ENCODE measurements at places on chromosomes 7 and 10.

DNA sequence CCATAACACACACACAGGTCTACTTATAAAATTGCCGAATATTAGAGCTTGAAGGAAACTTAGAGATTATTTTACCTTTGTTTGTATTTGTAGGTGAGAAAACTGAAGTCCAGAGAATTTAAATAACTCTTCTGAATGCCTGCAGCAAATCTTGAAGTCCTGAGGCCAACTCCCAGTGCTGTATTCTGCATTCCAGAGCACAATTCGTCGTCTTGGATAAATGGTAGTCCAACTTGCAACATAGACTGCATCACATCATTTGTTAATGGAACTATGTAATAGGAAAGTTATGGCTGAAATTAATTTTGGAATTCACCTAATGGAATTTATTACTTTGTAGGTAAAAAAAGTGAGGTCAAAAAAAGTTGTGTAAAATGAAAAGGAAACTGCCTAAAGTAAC, 37.3 kb upstream of the SEMA3D start:
- no peak for DNase-seq

GRCh38 chr7:109545686-109546085, 976.0 kb downstream of the DNAJB9 start:
- no peak for DNase-seq

- peak; percentile 40 for DNase-seq
These were observed 37.5 kb downstream of the PWWP2B start for GRCh38 chr10:132434405-132435005.

- no peak for DNase-seq
These were observed 810.1 kb upstream of the CELF2 start for GRCh38 chr10:10207538-10207937.

DNA sequence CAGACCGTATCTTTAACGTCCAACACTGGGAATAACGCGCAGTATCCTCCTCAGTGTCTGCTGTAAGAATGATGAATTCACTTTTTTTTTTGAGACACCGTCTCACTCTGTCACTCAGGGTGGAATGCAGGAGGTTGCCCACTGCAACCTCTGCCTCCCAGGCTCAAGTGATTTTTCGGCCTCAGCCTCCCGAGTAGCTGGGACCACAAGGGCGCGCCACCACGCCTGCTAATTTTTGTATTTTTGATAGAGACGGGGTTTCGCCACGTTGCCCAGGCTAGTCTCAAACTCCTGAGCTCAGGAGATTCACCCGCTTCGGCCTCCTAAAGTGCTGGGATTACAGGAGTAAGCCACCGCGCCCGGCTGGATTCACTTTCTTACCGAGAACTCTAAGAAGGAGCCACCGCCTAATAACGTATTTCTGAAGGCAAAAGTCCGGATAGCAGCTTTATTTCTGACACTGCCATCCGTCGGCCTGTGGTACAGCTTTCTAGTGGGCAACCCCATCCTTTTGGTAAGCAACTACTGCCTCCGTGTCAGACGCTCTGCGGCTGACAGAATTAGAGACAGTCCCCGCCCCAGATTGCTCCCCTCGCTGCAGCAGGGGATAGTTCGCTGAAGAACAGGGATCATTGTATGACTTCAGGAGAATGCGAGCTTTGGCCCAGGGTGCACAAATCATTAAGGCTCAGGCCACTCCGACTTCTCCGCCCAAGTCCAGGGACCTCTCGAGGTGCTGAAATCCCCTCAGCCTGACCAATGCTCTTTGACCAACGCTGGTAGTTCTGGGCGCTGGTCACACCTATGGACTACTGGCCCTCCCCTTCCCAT, 662 bp downstream of the POLR3A start:
- no peak for DNase-seq

DNA sequence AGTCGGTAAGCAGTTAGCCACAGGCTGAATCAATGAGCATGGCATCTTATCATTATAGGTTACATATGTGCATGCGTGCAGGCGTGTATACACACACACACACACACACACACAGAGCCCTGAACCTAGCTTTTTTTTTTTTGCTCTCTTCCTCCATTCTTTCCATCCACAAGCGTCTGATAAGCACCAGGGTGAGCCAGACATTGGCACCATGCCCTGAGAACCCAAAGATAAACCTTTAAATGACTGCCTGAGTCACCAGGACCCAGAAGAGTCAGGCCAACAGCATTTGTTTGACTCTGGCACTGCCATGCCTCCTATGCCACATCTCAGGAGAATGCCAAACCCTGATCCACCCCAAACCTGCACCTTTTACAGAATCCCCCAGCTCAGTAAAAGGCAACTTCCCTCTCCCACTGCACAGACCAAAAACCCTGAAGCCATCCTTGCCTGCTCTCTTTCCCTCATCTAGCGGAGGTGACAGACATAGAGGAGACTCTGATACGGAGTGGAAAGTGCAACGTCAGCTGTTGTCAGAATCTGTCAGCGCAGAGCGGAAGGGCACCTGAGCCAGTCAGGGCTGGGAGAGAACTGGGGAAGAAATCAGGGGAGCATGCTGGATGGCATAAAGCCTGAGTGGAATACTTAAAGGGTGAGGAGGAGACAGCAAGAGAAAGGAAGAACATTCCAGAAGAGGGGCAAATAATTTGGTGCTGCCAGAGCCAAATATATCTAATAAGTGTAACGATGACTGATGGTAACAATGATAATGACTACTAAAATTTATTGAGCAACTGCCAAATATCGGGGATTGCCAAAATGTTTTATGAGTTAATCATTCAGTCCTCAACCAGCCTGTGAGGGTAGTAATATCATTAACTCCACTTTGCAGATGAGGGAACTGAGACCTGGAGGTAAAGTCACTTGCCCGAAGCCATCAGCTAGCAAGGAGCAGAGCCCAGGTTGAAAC, 3.2 kb downstream of the PARP12 start:
- peak; percentile 58 for DNase-seq

GRCh38 chr10:1217661-1218060, 161.5 kb downstream of the WDR37 start:
- no peak for DNase-seq

- DNase-seq = no peak
These were observed 231.6 kb downstream of the VTI1A start for GRCh38 chr10:112678581-112678980.

DNA sequence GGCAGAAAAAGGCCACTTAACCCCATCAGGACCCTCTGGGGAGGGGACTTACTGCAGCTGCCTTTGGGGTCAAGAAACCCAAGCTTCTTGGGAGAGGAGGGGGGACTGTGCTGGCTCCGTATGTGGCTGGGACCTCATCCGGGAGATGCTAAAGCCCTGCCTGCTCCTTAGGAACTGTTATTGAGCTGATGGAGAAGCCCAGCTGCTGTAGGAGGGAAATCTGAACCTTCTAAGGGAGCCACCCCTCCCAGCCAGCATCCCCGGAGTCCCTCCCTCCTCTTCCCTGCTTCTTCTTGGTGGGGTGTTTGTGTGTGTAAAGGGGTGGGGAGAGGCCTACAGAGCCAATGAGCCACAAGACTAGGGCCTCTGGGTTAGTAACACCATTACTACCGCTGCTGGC, 8.2 kb downstream of the KCNIP2 start:
- DNase-seq = no peak

DNA sequence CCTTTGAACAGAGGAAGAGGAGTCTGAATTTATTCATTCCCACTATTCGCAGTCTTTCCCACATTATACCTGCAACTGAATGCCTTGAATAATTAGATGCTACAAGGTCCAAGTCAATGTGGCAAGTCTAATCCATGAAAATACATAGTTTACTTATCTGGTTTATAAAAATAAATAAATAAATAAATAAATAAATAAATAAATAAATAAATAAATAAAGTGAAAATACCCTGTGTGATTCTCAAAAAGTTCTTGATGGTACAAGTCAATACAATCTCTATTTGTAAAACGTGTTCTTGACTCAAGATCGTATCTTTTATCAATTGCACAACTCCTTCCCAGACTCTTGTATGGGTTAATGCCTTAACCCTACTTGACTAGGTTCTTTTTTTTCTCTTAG, 417.7 kb downstream of the ZWINT start:
- no peak for DNase-seq

GRCh38 chr10:59709395-59710125, at the start of gene SLC16A9:
Gene SLC16A9, minus strand, starts transcription at chr10:59709850. Its CDS starts 25,559 bp downstream, at chr10:59684291.
- no peak for DNase-seq

DNA sequence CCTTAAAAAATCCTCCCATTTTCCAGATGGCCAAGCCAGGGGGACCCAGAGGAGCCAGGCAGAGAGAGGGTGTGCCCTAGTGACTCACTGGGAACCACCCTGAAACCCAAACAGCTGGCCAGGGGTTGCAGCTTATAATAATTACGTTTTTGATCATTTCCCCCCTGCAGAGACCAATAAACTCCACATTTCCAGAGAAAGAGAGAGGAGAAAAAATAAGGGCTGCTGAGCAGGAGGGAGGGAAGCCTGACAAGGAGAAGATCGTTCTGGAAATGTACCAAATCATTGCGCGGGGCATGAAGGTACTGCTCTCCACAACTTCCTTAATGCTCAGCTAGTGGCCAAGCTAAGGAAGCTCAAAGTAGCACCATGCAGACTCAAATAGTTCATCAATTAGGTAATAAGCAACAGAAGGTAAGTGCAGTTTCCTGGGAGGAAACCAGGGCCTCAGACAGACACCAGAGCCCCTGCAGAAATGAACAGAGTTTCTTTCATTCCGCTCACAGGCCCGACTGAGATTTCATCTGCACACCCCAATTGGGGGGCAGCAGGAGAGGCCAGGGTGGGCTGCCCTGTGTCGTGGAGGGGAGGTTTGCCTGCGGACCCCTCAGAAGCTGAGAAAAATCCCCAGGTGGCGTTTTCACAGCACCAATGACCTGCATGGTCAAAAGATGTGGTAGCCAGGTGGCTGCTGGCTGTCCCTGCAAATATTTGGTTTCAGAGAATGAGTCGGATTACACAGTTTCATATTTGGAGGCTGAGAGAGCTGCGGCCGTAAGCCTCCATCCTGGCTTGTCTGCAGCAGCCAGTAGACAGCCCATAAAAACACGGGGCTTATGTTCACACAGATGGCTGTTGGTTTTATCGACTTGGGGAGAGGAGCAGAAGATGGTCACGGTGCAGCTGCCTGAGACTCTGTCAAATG, 153.2 kb upstream of the LYZL2 start:
- DNase-seq = no peak

DNA sequence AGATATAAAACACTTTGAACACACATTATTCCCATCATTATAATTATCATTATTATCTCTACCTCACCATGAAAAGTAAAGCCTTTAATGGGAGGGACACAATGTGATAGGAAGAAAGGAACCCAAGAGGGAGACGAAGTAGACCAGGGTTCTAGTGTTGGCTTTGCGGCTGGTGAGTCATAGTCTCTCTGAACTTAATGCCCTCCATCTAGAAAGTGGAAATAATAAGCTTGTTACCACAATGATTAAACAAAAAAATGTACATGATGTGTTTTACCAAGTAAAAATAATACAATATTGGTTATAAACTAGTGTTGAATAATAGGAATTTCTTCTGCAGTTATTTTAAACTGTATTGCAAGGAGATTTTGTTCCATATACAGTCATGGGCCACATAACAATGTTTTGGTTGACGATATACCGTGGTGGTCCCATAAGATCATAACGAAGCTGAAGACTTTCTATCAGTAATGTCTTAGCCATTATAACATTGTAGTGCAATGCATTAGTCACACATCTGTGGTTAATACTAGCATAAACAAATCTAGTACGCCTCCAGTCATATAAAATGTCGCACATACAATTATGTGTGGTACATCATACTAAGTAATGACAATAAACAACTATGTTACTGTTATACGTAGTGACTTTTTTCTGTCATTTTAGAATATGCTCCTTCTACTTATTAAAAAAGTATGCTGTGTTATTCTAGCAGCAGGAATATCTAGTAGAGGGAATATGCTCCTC, 450.6 kb upstream of the SORCS1 start:
- DNase-seq = no peak

All from activated CD4-positive, alpha-beta T cell treated with anti-CD3 and anti-CD28 coated beads, Interleukin-2, amount 50 U/mL, for 1 hour (primary cell).